Central memory CD4-positive, alpha-beta T cell (primary cell): ENCODE measurements at places on chromosomes 6 and 20.
A peak's percentile ranks its signal among the peaks of the same experiment; 100 is the strongest.

DNA sequence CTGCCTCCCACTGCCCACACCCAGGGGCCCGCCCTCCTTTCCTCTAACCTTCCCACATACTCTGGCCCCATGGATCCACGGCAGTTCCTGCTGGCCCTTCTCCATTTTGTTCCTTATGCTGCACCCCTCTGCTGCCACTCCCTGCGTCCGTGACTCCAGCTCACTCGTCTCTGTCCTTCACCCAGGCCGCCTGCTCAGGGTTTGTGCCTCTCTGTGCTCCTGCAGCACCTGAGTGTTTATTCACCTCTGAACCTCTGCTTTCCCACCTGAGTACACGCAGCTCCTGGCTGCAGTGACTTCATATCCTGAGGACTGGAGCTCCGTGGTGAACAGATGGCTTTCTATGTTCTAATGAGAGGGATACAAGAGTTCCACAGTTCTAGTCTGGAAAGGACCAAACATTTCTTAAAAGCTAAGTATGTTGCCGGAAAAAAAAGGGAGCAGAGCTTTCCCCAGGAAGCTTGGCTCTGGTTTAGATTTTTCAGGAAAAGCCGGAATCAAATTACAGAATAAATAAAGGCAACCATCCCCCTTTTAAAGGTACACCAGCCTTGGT, 1.5 kb upstream of the GNRH2 start:
- no peak for DNase-seq

GRCh38 chr6:155444952-155445903, 10.4 kb downstream of the NOX3 start:
- no peak for DNase-seq

DNA sequence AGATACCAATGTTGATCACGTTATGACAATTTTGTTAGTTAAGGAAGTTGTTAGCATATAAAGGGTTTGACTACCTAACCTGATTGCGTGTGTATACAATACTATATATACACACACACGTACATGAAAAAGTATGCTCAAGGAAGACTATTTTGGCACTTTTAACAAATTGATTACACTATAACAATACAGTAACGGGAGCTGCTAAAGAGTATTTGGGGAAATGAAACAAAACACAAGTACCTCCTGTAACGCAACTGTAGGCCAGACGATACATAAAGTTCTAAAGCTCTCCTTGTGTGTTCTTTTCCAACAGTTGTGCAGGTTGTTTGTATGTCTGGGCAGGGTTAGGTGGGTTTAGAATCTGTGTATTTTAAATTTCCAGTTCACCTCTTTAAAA, 98.7 kb downstream of the PLEKHG1 start:
- DNase-seq: no peak

- DNase-seq: no peak
Measured at GRCh38 chr6:53659458-53659857, 6.1 kb downstream of the KLHL31 start.

GRCh38 chr6:138296381-138296780, 78.1 kb upstream of the PBOV1 start:
- DNase-seq: no peak

- DNase-seq: no peak
Measured at GRCh38 chr6:6722195-6722594, 133.7 kb downstream of the LY86 start.

DNA sequence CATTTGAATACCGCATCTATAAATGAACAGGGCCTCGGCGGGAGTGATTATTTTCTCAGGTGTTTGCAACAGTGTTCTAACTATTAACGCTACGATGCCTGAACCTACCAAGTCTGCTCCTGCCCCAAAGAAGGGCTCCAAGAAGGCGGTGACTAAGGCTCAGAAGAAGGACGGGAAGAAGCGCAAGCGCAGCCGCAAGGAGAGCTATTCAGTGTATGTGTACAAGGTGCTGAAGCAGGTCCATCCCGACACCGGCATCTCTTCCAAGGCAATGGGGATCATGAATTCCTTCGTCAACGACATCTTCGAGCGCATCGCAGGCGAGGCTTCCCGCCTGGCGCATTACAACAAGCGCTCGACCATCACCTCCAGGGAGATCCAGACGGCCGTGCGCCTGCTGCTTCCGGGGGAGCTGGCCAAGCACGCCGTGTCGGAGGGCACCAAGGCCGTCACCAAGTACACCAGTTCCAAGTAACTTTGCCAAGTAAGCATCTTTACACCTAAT, 70.9 kb downstream of the HFE start:
- peak; percentile 95 for DNase-seq

- no peak for DNase-seq
Measured at GRCh38 chr6:80566361-80566760, 459.9 kb downstream of the BCKDHB start.

DNA sequence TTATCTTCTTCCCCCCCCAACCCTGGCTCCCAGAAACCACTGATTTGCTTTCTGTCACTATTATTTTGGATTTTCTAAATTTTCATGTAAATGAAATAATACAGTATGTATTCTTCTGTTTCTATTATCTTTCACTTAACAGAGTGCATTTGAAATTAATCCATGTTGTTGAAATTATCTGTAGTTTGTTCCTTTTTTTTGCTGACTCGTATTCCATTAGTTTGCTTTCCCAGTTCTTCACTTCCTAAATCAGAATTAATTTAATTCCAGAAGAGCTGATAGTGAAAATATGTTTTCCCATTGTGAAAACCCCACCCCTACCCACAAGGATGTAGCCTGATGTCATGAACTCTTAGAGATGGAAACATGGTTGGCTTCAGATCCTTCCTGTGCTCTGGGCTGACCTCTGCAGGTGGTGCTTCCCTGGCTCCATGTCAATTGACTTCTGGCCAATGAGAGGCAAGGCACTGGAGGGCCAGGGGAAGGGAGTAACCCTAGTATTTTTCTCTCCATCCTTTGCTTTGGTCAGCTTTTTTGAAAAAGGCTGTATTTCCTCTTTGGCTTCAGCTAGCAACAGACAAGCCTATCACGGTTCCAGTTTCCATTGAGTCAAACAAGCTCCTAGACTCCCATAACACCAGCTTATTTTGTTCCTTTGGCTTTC, 244.4 kb upstream of the HSF2 start:
- no peak for DNase-seq

DNA sequence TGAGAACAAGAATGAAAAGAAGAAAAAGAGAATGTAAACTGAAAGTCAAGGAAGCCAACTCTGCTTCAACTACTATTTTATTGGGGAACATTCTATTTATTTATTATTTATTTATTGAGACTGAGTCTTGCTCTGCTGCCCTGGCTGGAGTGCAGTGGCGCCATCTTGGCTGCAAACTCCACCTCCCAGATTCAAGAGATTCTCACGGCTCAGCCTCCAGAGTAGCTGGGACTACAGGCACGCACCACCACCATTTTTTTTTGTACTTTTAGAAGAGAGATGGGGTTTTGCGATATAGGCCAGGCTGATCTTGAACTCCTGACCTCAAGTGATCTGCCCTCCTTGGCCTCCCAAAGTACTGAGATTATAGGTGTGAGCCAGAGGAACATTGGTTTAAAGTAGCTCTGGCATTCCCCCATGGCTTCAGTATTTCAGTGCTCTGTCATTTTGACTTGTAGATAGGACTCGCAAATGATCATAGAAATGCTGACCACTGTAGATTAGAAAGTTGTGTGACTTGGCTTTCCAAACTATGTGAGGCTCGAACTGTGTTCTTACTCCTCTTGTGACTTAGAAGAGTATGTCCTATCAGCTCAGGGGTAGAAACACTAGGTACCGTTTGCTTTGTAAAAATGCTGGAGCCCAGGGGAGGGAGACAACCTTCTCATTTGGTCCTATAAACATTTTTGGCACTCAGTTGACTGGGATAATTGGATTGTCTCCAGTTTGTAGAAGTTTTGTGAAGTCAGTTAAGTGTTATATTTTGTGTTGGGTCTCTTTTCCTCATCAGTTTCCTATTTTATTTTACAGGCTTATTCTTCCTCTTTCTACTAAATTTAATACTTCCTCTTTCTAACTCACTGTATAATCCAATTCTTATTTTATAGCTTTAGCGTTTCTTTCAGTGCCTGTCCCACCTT, 544.9 kb upstream of the CITED2 start:
- no peak for DNase-seq

GRCh38 chr20:35742741-35743523, 872 bp upstream of the RBM39 start:
- peak; percentile 36 for DNase-seq

DNA sequence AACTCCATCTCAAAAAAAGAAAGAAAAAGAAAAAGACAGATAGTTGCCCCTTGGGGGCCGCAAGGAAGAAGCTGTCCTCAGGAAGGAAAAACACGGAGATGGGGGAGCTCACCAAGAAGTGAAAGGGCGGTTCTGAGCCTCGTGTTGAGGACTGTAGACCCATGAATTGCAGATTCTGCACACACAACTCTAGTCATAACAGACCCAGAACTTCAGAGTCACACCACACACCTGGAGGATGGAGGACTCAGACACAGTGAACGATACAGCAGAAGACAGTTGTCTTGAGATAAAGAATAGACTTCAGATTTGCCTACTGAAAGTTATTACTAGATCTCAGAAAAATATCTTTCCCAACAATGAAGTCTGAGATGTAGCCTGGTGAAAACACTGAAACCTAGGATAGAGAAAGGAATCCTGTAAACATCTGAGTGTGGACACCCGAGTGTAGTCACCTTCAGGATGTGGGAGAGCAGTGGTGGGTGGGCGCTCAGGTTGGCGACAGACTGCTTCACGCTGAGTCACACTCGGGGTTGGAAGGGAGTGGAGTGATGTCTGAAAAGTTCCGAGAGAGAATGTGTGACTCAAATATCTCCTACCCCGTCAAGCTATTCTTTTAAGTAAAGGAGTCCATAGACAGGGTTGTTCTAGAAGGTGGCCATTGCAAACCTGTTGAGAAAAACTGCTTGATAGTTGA, 88.1 kb downstream of the MAP3K4 start:
- DNase-seq: peak; percentile 68

GRCh38 chr20:25720285-25720684, 23.6 kb upstream of the ZNF337 start:
- no peak for DNase-seq

- DNase-seq: peak; percentile 44
Measured at GRCh38 chr6:52394251-52394666, 25.9 kb upstream of the EFHC1 start.

DNA sequence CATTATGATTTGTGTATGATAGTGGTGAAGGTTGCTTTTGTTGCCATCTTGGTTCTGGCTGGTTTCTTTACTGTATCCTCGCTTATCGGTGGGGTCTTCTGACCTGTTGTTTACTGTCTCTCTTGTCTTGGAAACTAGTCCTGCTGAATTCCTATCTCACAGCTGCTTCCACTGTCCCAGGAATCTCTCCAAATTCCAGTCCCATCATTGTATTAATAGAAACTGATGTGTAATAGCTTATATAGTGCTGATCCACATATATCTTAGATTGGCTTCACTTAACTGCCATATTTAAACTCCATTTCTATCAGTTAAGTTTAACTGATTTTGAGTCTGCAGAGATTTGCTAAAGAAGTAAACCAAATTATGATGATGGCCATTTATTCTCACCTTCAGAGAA, 5.9 kb downstream of the GTF2H5 start:
- DNase-seq: no peak

- no peak for DNase-seq
Measured at GRCh38 chr6:33251395-33252012, 20.2 kb downstream of the VPS52 start.

- DNase-seq: peak; percentile 83
Measured at GRCh38 chr6:81752084-81752920, at the start of gene TENT5A. TSS of gene TENT5A (minus strand) at chr6:81752681. CDS start at chr6:81752141, 540 bp downstream.

GRCh38 chr20:60901831-60902230, 350.2 kb upstream of the CDH4 start:
- no peak for DNase-seq

DNA sequence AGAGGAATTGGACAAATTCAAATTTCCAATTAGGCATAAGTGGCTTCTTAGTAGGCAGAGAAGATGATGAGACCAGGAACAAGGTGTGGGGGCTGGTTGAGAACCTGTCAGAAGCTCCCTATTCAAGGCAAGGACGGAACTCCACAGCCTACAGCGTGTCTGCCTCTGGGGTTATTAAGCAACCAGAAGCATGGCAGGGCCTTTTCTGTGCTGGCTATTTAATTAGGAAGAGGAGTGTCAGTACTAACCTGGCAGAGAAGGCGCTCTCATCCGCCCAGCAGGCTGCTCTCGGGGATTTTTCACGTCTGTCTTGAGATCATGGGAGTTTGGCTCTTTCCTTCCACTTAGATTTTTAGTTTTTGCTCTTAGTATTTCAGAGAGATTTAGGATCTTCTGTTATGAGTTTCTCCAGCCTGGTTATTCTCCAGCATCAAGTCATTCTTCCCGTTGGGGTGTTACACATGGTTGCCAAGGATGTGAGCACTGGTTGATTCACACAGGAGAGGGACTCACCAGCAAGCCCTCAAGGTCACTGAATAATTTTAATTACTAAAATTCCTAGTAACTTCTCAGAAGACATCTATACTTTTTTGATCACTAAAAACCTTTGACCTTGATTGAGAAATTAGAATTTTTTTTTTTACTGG, 23.9 kb downstream of the ADTRP start:
- no peak for DNase-seq

GRCh38 chr20:18638768-18639167, 50.9 kb downstream of the DTD1 start:
- no peak for DNase-seq
